ENCODE measurements at places on chromosomes 1 and 21.

DNA sequence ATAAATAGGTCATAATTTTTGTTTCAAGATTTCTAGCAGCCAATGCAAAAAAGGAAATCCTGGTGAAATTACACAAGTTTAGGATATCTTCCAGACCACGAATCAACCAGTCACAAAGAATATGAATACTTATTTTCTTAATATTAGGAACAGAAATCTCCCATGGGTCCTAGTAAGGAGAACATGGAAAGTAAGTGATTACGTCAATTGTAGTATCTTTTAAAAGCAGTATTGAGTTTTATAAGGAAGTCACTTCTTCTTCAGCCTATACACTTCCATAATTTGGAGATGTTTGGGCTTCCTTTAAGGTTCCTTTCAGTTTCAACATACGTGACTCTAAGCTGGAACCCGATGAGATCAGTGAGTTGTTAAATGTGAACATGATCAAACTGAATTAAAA is 534.5 kb downstream of the USP25 start:
- no peak for DNase-seq

- no peak for DNase-seq
Observed at GRCh38 chr1:5961601-5962000, 30.6 kb downstream of the NPHP4 start.

DNA sequence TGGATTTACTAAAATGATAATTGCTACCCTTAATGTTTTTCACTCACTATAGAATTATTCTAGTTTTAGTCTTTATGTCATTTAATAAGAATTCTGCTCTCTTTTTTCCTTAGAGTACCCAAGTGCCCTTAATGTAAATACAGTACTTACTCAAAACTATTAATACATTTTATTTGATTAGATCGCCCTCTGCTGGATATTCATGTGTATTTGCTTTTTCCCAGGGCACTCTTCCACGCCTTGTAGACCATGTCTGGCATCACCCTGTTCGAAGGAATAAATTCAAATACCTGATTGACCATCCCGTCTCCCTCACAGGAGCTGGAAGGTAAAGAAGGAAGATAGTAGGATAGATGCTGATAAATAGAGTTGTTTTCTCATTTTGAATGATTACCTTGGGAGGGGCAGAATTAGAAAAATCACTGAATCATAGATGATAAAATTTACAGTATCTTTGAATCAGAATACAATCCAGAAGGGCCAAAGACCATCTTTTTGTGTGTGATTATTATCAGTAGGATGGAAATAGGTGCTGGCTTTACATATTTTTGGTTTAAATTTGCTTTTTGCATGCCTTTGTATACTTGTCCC is 4.1 kb downstream of the AXDND1 start:
- peak; percentile 3 for DNase-seq

DNA sequence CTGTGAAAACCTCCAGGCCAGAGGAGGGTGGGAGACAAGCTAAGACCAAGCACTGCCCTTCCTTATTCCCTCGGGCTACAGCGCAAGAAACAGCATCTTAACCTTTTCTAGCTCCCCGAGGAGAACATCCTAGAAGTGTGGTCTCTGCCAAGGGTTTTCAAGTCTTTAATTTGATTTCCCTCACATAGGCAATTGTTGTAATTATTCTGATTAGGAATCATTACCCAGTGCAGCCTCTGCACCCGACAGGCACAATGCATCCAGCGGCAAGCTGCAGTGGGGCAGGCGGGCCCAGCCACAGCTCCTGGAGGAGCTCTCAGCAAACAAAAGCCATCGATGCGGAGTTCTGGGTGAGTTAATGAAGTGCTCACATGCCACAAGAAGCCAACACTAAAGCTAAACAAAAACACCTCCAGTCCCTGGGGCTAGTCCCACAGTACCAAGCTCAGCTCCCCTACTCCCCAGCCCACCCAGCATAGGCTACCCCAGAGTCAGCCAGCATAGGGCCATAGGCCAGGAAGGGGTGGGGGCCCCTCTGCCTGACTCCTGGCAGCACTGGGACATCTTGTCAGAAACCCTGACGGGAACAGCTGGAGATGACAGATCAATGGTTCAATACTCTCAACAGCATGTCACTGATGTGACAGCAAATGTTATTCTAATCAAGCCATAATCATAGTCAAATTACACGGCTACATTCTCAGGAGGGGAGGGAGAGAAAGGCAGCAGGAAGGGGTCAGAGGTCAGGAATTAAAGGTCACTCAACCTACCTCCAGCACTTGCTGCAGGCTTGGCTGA is 42.5 kb downstream of the ERI3 start:
- no peak for DNase-seq

DNA sequence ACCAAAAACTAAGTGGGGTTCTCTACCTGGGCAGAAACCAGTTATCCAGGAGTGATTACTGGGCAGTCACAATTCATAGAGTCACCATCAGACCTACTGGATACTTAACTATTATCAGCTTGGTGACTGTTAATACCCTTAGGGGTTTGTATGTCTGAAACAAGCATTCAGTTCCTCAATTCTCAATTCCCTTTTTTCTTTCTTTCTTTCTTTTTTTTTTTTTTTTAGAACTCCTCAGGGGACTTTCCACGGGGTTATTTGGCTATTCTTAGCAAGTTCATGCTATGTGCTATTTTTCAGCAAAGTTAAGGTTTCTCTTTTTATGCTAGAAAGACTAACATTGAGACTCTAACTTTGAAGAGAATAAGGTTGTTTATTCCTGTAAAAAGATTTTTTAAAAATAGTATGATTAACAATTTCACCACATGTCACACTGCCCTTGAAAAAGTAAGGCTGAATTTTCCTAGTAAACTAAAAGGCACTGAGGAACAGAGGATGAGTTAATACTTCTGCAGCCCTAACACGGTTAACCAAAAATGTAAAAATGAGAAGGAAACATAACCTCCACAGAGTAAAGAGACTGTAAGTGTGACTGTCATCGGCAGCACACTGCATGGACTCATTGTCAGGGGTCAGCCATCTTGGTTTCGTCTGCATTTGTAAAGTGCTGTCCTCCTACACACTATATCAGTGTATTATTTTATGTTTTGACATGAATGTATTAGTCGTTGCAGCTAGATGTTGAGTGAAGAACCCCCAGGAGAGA is 310.2 kb downstream of the NTNG1 start:
- DNase-seq: no peak

- peak; percentile 68 for DNase-seq
Observed at GRCh38 chr1:111204201-111204982, 3.9 kb upstream of the DENND2D start.

GRCh38 chr1:107594536-107594935 is 370.4 kb downstream of the VAV3 start:
- no peak for DNase-seq

GRCh38 chr1:47722909-47723580 is 274.1 kb downstream of the TRABD2B start:
- DNase-seq: no peak

GRCh38 chr1:202007805-202008489 is 2.4 kb upstream of the ELF3 start:
- no peak for DNase-seq

DNA sequence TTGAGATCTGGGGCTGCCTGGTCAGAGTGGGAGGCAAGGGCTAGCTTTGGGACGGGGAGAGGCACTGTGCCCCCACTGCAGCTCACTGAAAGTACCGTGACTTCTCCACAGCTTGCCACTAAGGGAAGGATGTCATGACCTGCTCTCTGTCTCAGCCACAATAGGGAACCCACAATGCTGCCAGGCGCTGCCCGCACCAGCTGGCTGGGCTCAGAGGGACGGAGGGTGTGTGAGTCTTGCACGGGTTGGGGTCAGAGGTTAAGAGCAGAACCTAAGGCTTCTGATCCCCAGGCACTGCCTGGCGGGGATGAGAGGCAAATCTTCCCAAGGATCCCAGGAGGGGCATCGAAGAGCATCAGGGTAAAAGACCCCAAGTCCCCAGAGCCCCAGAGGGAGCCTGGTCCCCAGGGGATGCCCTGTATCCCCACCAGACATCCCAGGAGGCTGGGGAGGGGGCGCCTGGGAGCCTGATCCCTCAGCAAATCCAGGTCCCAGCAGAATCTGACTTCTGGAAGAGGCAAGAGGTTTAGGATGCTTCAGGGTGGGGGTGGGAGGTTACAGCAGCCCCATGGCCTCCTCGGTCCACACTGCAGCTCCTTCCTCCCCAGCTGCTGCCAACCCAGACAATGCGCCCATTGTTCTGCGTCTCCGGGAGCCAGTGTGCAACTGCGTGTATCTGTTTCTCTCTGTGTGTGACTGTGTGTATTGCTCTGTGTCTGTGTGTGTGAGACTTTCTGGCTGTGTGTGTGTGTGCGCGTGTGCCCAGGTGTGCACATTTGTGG is 2.0 kb upstream of the MARCKSL1 start:
- DNase-seq: no peak

GRCh38 chr1:66022904-66023620 is 230.4 kb downstream of the PDE4B start:
- DNase-seq: no peak

- DNase-seq: no peak
Observed at GRCh38 chr1:63486629-63487028, 36.4 kb downstream of the ITGB3BP start.

DNA sequence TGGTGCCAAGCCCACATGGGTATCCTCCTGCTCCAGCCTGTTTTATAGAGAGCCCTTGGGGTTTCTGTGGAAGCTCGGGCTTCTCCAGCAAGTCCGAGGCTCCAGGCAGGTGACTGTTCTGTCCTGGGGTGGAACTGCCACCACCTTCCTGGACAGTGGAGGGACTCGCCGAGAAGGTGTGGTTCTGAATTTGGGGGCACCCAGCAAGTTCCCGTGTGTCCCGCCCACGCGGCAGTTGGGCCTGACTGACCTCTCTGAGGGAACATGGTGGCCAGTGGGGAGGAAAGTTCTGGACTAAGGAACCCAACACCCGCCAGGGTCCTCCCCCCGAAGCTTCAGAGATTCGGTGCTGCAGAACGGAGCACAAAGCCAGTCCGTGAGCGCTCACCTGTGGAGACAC is 158.1 kb upstream of the C1orf174 start:
- no peak for DNase-seq

DNA sequence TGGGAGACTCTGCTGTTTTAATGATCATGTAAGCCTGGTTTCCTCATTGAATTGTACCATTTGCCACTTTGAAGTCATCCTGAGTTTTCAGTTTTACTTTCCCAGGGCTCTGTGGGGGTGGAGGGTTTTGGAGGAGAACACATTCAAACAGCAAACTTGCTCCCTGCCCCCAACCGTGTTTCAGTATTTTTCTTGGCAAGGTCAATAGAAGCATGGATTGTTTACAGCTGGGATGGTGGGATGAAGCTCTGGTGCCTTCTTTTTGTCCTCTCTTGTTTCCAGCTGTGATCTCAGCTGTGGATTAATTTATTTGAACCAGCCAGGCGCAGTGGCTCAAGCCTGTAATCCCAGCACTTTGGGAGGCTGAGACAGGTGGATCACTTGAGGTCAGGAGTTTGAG is 54.3 kb upstream of the SERBP1 start:
- DNase-seq: no peak

DNA sequence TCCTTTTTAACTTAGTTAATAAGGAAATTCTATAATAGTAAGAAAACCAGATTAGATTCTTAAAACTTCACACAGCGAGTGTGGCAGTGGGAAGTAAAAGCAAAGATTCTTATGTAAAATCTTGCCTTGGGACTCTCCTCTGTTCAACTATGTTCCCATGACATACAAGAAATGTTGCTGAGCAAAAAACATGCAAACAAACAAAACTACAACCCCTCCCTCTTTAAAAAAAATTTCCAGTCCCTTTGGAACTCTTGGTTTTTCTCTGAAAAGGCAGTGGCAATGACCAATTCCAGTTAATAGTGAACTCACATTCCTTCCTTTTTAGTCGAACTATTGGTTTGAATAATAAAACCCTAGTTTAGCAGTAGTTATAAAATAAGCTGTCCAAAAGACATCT is 453.1 kb upstream of the ZRANB2 start:
- no peak for DNase-seq

- DNase-seq: no peak
Observed at GRCh38 chr1:151175863-151176262, at the start of gene TMOD4. Gene TMOD4 (minus strand): TSS chr1:151175981. CDS start chr1:151174875, 1,106 bp downstream.

DNA sequence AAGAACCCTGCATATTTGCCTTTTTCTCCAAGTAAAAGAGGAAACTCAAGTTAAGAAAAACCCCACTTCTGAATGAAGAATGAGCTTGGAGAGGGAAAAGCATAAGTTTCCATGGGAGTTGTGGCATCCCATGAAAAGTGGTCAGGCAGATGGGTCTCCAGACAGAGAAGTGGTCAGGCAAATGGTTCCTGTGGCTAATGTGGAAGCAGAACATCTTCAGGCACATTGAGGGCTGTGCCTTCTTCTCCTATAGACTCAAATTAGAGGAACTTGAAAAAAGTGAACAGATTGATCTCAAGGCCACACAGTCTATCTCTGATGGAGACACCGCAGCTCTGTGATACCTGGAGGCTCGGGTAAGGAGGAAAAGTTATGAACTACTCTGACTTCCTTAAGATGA is 55.7 kb upstream of the KIRREL1 start:
- DNase-seq: no peak

GRCh38 chr1:48039088-48040054 is 42.2 kb upstream of the TRABD2B start:
- no peak for DNase-seq

DNA sequence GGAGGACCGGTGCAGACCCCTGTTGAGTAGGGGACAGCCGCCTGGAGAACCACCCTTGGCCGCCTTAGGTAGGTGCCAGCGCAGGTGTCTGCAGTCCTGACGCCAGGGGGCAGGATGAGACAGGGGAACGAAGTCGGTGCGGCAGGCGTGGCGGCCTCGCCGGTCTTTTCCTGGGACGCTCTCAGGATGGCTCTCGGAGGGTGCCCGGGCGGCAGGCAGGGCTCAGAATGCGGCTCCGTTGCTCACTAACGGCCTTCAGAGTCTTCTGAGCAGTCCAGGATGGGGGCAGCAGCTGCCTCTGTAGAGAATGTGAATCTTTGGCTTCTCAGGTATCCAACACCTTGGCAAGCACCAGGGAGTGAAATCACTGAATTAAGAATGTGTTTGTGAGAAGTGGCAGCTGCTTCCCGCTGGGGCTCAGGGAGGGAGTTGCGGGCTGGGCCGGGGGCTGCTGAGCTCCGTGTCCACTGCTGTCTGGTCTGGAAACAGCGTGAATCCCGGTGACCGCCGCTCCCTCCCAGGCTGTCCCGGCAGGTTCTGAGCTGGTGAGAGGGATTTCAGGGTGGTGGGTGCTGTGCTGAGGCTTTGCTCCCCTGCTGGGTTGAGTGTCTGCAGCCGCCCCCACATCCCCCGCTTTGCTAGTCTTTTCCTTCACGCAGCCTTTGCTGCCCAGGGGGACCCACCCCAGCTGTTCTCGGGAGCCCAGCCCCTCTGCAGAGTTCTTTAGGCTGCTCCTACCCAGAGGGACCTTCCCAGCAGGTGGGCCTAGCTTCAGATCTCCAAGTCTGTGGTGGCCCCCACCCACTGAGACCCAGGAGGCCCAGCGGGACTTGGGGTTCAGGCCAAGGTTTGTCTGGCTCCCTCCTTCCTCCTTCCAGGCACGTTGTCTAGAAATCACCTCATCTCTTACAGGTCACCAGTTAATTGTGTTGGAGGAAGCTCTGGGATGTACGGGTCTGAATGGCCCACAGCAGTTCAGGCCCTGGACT is 11.1 kb upstream of the C1orf174 start:
- peak; percentile 71 for DNase-seq

- no peak for DNase-seq
Observed at GRCh38 chr1:61052395-61053225, 29.8 kb upstream of the NFIA start.

GRCh38 chr1:156748670-156749418 is 2.6 kb downstream of the HDGF start:
- DNase-seq: no peak

GRCh38 chr1:86263101-86263500 is 106.5 kb upstream of the COL24A1 start:
- no peak for DNase-seq

GRCh38 chr1:225131869-225132268 is 202.4 kb downstream of the DNAH14 start:
- no peak for DNase-seq

All from activated CD4-positive, alpha-beta T cell treated with anti-CD3 and anti-CD28 coated beads, Interleukin-2, amount 50 U/mL, for 4 hours (primary cell).